ENCODE measurements at places on chromosomes 3 and 15.

DNA sequence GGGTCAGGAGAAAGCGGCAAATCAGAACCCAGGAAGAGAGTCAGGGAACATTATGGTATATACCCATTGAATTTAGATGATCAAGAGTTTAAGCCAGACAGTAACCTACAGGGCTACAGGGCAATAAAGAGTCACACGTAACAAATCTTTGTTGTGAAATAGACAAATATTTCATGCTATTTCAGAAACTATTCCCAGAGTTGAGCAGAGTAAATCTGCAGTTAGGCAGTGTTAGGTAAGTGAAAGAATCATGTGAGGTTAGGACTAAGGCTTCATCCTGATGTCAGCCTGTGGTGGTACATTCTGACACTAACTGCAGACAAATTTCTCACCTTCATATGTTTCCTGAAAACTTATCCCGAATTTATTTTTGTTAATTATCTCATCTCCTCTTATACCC, 153.0 kb downstream of the UBE2E2 start:
- no peak for DNase-seq

DNA sequence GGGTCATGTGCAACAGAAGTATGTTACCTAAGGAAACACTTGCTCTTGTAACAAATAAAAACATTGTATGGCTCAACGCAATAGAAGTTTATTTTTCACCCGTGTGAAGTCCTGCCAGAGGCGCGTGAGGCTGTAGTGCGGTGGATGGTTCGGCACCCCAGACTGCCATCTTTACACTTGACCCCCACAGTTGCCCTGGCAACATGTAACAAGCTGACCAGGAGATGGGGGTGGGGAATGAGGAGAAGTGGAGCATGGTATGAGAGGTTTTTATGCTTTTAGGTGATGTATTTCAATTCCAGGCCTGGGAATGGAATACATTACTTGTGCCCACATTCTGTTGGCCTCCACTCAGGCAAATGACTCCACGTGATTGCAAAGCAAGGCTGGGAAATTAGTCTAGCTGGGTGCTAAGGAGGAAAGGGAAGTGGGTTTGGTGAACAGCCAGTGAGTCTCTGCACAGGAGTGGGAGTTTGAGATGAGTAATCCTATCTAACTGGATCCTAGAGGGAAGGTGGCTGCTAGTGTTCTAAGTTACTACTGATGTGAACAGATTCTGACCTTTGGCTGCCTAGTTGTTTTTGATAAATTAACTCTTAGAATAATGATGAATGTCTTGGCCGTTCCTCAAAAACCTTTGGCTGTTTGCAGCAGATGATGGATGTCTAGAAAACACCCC, 33.8 kb upstream of the GREM1 start:
- DNase-seq = peak; percentile 70

GRCh38 chr3:46124216-46125177, 83.6 kb downstream of the CCR1 start:
- no peak for DNase-seq

DNA sequence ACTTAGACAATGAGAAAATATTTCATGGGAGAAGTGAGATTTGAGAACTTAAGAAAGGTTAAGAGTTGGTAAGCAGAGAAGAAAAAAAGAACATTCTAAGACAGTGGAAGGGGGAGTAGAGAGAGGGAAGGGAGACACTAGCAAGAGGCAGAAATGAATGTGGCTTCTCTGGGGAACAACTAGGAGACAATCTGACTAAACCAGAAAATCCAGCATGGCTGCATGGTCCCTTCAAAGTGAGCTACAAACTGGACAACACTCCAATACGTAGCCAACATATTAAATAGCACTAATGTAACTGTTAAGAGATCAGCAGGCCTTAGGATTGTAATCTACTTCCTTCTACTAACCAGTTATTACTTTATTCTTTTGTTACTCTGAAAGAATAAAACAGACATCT, 89.7 kb downstream of the NR1I2 start:
- no peak for DNase-seq

GRCh38 chr3:188124184-188124583, 29.8 kb upstream of the LPP start:
- no peak for DNase-seq

GRCh38 chr3:179150610-179151009, 2.5 kb downstream of the PIK3CA start:
- DNase-seq = no peak

- no peak for DNase-seq
These were observed 25.4 kb upstream of the CDV3 start for GRCh38 chr3:133548090-133548489.

DNA sequence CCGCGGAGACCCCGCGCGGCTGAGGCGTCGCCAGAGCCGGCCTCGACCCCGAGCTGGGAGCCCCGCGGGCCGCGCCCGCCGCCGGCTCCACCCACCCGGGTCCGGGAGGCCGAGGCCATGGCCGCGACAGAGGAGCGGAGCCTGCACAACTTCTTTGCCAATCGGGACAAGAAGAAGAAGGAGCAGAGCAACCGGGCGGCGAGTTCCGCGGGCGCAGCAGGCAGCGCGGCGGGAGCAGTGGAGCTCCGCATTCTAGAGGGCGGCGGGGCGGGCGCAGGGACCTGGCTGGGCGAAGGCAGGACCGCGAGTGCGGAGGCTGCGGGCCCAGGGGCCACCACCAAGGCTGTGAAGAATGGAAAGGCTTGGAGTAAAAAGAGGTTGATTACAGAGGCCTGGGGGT, 37.6 kb upstream of the EPHA6 start:
- DNase-seq = no peak

DNA sequence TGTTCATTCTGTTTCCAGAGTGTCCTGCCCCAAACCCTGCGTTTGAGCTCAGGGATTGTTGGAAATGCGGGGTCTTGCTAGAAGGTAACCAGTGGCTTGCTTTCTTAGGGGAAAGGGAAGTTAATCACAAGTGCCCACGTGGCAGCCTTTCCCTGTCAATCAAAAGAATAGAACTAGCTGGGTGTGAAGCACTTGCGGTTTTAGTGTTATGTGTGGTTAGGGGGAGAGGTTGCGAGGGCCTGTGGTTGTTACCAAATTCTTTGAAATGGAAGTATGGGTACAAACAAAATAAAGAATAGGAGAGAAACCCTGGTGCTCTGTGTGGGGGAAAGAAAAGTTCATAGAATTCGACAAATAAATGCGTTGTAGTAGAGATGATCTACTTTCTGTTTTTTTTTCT, 67.6 kb downstream of the FNDC3B start:
- peak; percentile 67 for DNase-seq

- no peak for DNase-seq
These were observed 477.5 kb downstream of the LPP start for GRCh38 chr3:188631291-188632010.

GRCh38 chr3:124628863-124629262, 101.4 kb upstream of the UMPS start:
- DNase-seq = no peak

DNA sequence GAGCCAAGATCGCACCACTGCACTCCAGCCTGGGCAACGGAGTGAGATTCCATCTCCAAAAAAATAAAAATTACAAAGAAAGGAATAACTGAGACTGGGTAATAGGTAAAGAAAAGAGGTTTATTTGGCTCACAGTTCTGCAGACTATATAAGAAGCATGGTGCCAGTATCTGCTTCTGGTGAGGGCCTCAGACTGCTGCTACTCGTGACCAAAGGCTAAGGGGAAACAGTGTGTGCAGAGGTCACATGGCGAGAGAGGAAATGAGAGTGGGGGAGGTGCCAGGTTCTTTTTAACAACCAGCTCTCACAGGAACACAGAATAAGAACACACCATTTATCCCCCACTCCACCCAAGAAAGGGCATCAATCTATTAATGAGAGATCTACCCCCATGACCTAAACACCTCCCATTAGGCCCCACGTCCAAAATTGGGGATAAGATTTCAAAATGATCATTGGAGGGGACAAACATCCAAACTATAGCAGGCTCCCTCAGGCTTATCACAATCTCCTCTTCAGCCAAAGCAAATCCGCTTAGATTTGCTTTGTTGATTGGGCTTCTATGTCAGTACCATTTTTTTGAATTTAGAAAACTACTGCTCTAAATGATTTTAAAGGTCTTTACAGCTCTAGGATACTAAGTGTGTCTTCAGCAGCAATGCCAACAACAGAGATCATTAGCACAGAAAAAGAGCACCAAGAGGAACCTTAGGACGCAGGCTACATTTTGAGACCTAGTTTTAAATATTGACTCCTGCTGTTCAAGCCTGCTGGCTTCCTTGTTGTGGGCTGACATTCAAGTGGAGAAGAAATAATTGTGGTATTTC, 84.2 kb upstream of the TBL1XR1 start:
- DNase-seq = no peak

DNA sequence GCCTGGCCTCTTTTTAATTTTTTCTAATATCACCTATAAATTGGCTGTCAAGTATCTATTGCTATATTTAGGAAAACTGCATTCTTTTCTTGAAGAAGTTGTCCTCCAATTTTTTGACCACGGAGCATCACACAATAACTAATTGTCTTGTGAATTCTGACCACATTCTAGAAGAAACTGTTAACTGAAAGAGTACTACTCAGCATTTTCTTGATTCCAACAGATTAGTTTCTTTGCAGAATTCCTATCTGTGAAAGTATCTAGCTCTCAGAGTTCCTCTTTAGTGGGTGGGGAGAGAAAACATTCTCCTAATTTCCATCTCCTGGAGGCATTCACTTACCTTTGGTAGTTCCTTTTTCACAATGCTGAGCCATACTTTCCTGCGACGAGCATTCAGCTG, 31.1 kb downstream of the INO80 start:
- no peak for DNase-seq

GRCh38 chr15:72420576-72420975, 22.5 kb downstream of the TMEM202 start:
- no peak for DNase-seq

Measured in Ammon's horn (tissue), 1 donor.